ENCODE measurements at places on chromosomes 5 and 9.

DNA sequence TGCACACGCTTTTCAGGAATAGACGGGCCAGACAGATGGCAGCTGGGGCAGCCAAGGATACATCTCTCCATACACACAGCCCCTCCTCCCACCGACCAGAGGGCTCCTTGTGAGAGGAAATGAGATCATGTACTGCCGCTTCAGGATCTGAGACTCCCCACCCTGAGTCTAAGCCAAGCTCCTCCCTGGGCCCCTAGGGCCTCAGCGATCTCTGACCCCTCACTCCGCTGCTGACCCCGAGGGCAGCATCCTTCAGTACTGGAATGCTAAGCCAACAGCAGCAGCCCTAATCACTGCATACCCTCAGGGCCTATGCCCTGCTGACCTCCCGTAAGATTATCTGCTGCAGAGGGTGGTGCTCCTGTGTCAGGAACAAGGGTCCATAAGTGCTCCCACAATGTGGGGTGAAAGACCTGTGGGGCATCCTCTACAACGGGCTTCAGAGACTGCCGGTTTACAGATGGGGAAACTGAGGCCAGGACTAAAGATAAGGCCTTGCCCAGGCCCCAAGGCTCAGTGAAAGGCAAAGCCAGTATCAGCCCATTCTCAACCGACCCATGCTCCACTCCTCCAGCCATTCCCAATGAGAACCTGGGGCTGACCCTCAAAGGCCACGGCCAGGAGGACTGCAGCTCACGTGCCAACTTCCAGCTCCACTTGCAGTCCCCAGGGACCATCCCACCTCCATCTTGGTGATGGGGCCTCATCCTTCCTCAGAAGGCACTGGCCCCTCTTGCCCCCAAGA is 37.5 kb downstream of the BICD2 start:
- peak; percentile 44 for DNase-seq

- DNase-seq = peak; percentile 42
Observed at GRCh38 chr5:179803651-179804554, 2.8 kb downstream of the MGAT4B start.

- DNase-seq = no peak
Observed at GRCh38 chr9:98226957-98227356, 28.5 kb downstream of the TBC1D2 start.

GRCh38 chr5:140966293-140967225 is at the start of gene PCDHAC2:
PCDHAC2 (plus strand) TSS chr5:140966476; CDS start chr5:140966767, 291 bp downstream.
- peak; percentile 50 for DNase-seq

GRCh38 chr5:132471944-132472343 is 18.6 kb downstream of the IRF1 start:
- DNase-seq = no peak

Measured in fibroblast of skin of right biceps (primary cell).